ENCODE measurements at places on chromosomes 12 and 14.

DNA sequence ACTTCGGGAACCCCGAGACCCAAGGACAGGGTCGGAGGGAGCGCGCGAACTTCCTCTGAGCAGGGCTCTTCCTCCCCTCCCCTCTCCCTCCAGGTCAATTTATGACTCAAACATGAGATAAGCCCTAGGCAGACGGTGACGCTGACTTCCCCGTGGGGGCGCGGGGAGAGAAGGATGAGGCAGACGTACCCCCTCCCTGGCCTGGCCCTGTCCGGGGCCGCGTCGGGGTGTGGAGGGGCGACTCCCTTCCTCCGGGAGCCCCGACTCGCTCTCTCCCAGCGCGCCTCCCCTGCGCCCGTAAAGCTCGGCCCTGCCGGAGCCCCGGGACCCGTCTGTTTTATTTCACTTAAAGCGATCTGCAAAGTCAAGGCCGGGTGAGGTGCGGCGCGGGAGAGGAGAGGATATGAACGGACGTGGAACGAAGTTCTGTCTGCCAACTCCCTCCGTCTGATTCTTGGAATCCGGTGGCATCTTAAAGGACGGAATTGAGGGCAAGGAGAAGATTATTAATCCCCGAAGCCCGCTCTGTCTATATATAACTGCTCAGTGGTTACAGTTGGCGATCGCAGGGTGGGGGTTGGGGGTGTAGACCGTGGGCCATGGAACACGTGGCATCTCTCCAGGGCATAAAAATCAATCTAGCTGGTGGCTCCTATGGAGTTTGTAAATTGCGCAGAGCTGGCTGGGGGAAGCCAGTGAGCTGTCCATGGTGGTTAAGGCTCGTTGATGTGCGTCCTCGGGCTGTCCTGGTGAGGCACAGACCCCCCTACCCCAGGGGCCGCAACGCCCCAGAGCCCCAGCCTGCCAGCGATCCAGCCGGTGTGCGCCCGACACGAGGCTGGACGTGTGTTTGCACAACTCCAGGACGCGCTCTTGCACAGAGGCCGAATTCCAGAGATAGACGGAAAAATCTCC lies 2.9 kb upstream of the PTHLH start:
- DNase-seq, result no peak

DNA sequence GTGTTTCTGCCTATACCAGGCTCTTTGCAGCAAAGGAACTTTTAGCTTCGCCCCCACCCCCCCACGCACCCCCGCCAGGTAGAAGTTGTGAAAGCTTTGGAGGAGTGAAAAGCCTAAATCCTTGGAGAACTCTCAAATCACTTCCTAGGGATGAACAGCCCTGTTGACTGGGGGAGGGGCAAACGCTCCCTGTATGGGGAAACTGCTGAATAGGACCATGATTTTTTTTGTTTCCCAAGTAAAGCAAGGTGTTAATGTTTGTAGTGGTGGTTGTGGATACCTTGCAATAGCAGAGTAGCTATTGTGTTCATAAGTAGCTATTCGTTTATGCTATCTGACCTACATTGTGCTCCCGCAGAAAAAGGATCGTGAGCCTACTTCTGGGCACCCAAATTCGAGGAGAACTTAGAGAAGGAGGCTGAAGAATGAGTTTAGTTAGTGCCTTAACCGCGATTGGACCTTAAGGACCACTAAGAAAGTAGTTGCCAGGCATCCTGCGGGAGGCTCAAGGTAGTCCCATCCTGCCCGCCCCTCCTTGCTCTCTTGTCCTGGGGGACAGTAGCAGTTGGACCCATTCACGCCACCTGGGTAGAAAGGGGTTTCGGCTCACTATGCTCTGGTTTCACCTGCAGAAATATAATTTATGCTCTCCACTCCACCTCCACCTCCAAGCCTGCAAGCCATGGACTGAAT lies 901 bp upstream of the NFKBIA start:
- DNase-seq, result no peak

DNA sequence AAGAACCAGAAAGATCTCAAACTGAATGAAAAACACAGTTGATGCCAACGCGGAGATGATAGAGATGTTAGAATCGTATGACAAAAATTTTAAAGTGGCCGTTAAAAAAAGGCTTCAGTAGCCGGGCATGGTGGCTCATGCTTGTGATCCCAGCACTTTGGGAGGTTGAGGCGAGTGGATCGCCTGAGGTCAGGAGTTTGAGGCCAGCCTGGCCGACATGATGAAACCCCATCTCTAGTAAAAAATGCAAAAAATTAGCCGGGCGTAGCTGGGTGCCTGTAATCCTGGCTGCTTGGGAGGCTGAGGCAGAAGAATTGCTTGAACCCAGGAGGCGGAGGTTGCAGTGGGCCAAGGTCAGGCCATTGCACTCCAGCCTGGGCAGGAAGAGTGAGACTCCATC lies 5.4 kb upstream of the ACVRL1 start:
- DNase-seq, result no peak

DNA sequence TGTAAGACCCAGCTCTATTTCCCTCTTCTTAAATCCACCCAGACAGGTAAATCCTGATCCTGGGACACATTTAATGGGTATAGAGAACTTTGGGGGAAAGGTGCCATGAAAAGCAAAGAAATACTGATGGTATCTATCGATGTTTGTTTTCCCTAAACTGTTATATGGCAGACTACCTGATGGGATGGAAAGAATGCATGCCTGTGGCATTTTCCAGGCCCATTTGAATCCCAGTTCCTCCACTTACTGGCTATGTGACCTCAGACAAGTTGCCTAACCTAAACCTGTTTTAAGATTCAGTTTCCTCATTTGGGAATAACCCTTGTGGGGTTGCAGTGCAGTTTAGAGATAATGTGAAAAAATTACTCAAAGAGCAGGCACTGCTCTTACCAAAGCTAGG lies 404.5 kb downstream of the FUT8 start:
- DNase-seq, result no peak

- no peak for DNase-seq
Observed at GRCh38 chr14:87837296-87837695, 155.7 kb downstream of the GALC start.

DNA sequence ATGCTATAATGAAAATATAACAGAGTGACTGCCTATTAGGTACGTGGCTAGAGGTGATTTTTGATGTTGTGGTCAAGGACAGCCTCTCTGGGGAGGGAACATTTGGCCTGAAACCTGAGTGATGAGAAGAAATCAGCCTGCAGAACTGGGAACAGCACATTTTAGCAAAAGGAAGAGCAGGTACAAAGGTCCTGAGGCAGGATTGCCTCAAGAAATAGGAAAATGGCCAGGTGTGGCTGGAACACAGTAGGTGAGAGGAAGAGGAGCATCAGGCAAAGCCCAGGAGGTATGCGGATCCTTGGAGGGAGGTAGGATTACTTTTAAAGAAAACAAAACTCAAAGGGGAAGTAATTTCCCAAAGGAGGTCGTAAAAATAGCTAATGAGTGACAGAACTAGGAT lies 582.9 kb downstream of the MED13L start:
- no peak for DNase-seq

DNA sequence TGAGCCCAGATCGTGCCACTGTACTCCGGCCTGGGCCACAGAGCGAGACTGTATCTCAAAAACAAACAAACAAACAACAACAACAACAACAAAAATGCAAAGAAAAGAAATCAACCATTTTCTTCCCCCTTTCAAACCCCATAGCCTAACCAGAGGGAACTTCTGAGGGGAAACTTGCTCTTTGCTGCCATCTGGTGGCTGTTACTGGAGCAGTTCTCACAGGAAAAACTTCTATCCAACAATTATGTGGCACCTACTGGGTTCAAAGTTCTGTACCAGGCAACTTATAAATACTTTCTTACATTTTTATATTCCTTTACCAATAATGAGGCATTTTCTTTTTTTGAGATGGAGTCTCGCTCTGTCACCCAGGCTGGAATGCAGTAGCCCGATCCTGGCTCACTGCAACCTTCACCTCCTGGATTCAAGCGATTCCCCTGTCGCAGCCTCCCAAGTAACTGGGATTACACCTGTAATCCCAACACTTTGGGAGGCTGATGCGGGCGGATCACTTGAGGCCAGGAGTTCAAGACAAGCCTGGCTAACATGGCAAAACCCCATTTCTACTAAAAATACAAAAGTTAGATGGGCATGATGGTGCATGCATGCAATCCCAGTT lies 50.9 kb upstream of the BICDL1 start:
- no peak for DNase-seq

DNA sequence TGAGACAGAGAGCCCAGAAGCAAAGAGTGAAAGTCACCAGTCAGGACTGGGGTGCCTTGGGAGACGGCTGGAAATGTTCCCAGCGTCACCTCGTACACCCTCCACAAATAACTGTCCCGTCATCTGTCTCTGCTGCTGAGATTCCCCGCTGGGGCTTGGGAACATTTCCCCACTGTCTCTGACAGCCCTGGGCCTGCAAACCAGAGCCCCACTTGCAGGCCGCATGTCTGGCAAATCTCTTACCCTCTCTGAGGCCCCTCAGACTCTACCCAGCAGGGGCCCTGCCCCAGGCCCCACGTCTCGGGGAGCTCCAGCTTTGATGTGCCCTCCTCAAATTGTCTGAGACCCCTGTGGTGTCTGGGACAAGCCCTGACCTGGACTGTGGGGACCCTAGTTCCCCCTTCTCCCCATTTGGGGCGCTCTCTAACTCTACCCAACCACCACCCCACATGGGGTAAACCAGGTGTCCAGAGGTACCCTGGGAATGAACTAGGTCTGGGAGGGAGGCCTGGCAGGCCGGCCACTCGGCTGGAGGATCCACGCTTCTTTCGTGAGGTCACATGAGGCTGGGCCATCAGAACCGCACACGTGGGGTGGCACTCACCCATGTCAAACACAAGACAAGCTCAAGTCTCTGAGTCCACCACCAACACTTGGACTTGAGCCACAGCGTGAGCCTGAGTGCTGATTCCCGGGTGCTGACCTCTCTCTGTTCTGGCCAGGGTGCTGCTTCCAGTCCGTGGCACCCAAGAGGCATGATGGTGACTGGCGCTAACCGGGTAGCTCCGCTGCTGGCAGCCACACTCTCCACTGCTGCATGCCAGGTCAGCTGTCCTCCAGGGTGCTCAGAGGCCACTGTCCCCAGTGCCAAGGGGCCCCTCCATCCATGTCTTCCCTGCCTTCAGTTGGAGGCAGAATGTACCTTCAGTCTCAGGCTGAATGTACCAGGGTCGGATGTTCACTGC lies 59.8 kb downstream of the DIO3 start:
- DNase-seq, result no peak

DNA sequence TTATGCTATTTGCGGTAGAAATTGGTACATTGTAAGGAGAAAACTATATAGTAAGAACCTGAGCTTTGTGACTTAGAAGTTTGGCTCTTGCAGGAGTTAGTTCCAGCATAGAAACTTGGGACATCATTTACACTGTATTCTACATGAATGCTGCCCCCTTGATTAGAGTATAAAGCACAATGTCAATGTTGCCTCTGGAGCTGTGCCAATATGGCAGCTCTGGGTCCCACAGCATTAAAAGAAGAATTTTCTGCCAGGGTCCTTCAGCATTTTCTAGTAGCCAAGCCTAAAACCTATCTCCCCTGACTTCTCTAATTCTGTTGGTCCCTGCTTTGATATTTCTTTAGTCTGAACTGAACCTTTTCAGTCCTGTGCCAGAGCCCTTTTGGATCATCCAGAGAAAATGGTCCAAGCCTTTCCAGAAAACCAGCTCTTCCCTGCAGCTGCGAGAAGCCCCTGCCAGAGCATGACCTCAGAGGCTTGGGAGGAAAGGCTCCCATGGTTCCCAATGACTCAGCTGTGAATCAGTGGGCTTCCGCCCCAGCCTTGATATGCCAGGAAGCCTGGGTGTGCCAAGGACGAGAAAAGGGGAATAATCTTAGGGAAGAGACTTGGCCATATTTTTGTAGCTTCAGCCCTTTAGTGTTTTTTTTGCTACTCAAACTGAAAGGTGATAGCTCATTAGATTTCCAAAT lies 43.2 kb downstream of the PLEKHG7 start:
- no peak for DNase-seq

DNA sequence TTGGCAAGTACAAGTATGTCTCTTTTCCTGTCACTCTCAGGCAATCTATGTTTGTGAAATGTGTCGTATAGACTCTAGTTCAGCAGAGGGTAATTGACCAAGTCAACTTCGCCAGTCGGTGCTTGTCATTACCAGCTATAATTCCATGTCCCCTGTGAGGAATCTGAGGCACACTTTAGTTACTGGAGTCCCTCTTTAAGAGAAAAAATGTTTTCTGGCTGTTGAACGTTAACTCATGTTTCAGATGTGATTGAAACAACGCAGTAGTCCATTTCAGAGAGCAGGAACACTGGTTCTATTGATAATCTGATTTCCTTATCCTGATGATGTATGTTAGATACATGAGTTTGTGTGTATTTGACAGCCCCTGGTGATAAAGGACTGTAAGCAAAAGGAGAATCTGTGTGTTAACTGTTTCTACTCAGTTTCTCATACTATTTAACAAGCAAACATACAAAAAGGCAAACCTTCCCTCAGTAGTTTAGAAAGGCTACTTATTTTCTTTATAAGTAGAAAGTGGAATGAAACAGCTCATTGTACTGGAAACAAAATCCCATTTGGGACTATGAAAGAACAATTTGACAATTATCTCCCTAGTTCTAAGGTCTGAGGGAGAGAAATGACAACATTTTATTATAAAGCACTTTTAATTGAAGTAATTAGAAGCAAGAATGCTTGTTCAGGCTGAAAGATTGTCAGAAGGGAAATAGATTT lies 161.1 kb upstream of the TRHDE start:
- no peak for DNase-seq

GRCh38 chr14:54354096-54354495 lies 42.7 kb upstream of the CDKN3 start:
- DNase-seq, result no peak

DNA sequence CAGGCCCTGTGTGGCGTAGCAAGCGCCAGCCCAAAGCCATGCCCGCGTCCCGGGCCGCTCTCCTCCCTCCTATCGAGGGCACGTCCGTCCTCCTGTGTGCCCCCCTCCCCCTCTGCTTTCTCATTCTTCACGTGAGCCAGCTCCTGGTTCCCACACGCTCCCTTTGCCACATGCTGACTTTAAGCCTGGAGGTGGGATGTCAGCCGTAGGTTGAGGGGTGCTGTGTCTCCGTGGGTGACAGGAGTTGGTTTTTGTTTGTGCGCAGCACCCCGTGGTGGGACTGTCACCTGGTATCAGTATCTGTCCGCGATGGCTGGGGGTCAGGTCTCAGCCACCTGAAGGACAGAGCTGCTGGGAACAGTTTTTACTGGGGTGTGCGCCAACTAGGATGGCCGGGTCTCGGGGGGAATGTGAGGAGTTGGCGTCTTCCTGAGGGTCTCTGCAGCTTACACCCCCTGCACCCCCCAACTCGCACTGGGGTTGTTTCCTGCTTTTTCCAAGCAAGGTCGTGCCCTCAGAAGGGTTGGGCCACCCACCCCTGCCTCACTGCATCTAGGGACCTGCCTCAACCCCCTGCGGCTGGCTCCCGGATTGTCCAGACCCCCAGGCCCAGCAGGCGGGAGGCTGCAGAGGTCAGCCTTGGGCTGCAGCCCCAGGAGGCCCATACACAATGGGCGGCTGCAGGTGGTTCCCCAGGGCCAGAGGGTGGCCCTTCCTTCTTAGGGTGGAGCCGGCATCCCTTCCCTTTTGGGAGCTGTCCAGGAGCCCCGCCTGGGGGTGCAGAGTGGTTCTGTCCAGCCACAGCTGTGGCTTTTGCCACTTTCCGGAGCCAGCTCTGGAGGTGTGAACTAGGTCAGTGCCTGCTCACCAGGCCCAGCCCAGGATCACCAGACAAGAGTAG lies 7.3 kb downstream of the ULK1 start:
- DNase-seq, result no peak

GRCh38 chr12:42698213-42698612 lies 108.7 kb upstream of the PRICKLE1 start:
- DNase-seq, result no peak
